ENCODE measurements at places on chromosomes 1 and 21. TPM values are rescaled to one million over a fixed set of nuclear protein-coding genes. Genes with fewer than 3 reads are reported as not detected.

Gene PRRX1
- 55.1 TPM for total RNA-seq

GRCh38 chr1:175320804-175321203 is 128.2 kb upstream of the KIAA0040 start:
- no peak for DNase-seq

DNA sequence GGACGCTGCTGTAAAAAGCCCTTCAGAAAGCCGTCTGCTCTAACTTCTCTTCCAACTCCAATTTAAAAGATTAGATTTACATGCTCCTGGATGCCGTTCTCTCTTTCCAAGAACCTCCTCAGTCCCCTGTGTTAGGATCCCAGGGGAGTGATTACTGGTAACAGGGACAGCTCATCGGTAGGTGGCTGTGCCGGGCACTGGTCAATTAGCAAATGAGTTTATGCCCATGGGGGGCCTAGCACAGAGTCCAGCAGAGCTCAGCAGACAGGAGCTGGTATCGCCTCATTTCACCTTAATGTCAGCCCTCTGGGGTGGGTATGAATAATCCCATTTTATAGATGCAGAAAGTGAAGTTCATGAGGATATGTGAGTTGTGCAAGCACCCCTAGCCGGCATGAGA is 191.9 kb downstream of the GRIK3 start:
- DNase-seq, result no peak

Gene TCEANC2
- 5.6 TPM for total RNA-seq

DNA sequence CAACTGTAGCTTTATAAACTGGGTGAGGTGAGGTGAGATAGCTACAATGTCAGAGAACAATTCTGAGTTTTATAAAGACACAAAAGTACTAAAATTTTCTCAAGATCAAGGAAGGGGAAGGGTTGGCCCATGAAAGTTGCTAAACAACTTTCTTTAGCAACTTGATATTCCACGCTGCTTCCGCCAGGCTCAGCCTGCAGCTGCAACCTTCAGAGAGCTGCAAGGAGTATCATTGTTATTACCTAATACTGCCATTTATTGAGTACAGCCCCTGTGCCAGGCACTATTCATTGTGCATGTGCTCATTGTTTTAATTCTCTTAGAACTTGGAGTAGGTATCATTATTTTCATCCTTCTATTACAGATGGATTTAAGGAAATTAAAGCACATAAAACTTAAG is 34.1 kb upstream of the SUCO start:
- no peak for DNase-seq

Gene APCS
- total RNA-seq, result not detected

Gene CLCA1
- not detected for total RNA-seq

DNA sequence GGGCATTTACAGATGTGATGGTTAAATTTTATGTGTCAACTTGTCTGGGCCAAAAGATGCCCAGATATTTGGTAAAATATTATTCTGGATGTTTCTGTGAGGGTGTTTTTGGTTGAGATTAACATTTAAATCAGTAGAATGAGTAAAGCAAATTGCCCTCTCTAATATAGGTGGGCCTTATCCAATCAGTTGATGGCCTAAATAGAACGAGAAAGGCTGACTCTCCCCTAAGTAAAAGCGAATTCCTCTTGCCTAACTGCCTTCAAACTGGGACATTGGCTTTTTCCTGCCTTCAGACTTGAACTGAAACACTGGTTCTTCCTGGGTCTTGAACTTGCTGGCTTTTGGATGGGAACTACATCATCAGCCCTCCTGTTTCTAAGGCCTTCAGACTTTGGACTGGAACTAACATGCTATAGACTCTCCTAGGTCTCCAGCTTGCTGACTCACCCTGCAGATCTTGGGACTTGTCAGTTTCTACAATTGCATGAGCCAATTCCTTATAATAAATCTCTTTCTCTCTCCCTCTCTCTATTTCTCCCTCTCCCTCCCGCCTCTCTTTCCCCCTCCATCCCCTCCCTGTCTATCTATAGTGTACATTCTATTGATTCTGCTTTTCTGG is 10.2 kb upstream of the NAV1 start:
- DNase-seq, result no peak

Gene NMNAT2
- 40.0 TPM for total RNA-seq

All from right atrium auricular region (tissue), 2 donors.